ENCODE measurements at places on chromosomes 13 and 19.

- DNase-seq = no peak
Measured at GRCh38 chr13:71964491-71965100, 97.6 kb upstream of the DACH1 start.

GRCh38 chr13:44232774-44233173 lies 140.8 kb upstream of the SERP2 start:
- no peak for DNase-seq

DNA sequence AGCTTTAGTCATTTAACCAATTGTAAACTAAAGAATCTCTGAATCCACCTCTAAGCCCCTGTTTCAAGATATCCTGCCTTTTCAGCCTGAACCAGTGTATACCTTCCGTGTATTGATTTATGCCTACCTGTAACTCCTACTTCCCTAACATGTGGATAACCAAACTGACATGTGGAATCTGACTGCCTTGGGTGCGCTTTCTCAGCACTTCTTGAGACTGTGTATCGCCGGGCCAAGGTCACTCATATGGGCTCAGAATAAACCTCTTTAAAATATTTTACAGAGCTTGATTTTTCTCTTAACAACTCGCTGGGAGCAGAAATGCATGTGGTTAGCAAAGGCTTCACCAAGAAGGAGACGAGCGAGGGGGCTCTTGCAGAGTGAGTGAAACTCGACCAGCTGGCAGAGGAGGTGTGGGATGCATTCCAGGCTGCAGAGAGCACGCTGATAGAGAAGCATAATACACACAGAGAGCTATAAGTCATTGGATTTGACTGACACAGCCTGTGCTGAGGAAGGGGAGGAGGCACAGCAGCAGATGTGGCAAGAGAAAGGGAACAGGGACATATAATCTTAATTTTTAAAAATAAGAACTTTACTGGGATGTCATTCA lies 268.2 kb upstream of the MAB21L1 start:
- DNase-seq = no peak

DNA sequence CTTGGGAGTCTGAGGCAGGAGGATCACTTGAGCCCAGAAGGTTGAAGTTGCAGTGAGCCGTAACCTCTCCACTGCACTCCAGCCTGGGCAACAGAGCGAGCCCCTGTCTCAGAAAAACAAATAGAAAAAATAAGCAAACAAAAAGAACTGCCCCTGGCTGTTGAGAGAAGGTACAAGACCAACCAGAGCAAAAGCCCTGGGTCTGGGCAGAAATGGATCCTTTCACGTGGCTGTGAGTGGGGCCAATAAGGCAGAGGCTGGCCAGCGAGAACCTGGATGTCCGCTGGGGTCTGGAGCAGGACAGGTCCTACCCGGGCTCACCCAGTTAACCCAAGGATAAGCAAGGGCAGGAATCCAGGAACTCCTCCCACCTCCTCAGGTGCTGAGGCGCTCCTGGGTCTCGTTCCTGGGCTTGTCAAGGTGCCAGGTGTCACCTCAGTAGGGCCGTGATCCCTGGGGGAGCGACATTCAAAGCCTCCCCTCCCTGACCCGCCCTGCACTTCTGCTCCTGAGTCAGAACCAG lies 4.7 kb upstream of the SLC5A5 start:
- DNase-seq = peak; percentile 26
